ENCODE measurements at places on chromosomes 6 and 20.

DNA sequence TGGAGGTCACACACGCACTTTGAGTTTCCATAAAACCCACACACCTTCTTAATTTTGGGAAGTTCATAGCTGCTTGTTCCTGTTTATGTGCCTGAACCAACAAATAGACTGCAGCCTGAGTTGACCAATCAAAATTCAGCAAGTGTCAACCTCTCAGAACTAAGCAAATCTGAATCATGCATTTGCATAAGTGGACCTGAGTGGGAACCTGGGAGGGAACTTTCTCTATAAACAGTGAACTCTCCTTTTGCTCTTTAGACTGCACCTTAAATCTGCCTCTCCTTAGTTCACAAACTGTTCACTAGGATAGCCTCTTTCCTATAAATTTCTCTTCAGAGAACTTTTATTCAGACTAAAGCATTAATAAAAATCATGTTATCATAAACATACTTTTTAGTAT, 37.9 kb downstream of the SLC17A1 start:
- DNase-seq: no peak

DNA sequence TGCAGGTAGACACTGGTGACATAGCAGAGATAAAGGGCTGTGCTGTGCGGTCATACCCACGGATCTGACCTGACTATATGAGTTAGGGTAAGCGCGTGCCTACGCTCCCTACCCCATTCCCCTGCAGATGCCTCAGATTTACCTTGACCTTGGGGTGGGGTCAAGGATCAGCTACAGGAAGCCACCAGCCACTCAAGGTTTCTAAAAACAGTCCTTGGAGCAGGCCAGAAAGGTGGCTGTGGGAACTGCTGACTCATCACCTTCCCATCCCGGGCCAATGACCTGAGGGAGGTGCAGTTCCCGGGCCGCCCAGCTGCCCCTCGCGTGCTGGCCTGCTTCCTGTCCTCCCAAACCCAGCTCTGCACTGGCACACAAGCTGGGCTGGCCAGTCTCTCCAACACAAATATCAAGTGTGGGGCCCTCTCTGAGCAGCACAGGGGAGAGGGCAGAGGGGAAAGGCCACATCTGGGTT, 23.0 kb downstream of the KCNK5 start:
- DNase-seq: no peak

DNA sequence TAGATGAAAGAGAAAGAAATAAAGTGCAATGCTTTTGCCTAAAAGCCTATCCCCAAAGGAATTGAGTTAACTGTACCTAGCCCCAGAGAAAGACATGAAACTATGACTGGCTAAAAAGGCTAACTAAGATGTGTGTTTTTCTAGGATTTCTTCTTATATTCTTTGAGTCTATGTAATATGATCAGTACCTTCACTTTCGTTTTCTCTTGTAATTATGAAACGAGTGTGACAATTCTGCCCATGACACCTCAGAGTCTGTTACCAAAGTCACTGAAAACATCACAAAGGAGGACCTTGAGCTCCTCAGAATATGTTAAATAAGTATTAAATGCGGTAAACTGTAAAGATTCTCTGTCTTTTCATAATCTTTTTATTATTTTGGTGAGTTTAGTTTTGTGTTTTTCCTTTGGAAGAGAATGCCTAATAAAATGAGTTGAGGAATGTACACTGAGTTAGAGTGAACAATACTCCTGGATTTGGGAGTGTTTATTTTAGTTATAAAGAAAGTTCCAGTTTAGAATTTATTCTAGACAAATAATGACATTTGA, 141.3 kb downstream of the FUT9 start:
- no peak for DNase-seq

GRCh38 chr20:11296951-11297350, 620.7 kb upstream of the BTBD3 start:
- DNase-seq: no peak

- DNase-seq: no peak
These were observed 263.4 kb downstream of the RIMS1 start for GRCh38 chr6:72149715-72150114.

DNA sequence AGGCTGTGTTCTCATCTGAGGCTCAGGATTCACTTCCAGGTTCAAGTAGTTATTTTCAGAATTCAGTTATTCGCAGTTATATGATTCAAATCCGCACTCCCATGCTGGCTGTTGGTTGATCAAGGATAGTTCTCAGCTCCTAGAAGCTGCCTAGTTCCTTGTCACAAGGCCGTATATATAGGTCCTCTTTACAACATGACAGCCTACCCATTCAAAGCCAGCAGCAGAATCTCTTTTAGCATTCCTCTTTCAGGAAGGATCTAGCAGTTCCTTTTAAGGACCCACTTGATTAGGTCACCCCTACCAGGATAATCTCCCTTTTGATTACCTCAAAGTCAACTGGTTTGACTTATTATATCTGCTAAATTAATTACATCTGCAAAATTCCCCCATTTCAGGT, 23.8 kb upstream of the LAMP5 start:
- no peak for DNase-seq

- no peak for DNase-seq
These were observed 193.8 kb downstream of the PLCB4 start for GRCh38 chr20:9262653-9263194.

- no peak for DNase-seq
These were observed 54.7 kb upstream of the SNX9 start for GRCh38 chr6:157768304-157768703.

DNA sequence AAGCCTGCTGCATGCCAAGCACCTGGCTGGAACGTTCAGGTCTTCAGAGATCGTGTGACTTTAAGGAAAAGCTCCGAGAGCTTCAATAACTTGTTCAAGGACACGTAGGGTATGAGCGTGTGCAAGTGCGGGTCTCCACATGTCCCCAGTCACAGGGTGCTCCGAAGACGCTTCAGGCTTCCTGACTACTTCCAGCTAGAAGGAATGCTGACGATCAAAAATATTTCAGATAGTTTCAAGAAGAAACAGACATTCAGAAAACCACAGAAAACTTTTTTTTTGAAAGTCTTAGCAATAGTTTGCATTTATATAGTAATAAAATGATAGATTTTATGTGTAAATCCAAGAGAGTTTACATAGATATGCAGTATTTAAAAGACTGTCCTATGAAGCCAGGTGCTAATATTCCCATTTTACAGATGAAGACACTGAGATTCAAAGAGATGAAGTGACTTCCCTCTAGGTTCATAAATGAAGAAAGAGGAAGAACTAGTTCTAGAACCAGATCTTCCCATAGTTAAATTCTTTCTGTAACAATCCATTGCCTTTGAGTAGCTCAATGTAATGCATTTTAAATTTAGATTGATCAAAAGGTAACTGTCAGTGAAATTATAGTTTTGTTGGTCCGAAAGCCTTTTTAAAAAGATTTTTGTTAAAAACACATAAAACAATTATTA, 247.6 kb downstream of the MYLK4 start:
- no peak for DNase-seq

GRCh38 chr6:73309535-73309784, 44.6 kb downstream of the DPPA5 start:
- no peak for DNase-seq

DNA sequence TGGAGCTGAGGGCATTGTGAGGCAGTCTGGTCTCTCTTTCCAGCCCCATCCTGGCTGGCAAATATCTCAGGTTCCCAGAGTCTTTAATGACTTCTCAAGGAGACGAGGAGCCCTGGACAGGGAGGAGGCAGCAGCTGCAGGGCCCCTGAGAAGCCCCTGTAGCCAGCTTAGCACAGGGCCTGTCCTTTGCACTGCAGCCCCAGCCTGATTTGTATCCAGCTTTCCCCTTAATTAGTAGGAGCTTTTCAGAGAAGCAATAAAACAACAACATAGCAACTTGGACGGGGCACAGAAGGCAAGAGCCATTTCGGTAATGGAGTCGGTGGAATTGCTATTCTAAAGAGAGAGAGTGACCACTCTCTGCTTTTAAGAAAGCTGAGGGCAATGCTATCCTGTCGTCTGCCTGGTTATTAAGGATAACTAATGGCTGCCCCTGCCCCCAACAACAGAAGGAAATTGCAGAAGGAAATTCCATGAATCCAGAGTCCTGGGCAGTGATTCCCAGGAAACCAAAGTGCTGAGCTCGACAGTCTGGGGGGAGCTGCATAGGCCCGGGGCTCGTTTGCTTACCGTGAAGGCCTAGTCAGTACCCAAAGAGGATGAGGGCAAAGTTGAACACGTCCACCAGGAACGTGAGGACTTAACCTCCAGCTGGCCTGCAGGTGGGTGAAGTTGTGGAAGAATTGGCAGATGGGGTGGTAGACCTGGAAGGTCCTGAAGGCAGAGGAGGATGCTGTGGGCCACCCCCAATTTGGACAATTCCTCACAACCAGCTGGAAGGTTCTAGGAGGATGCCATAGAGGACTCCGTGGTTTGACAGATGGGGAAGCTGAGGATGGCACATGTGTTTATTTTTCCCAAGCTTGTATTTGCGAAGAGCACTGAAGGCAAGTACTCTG, 50.3 kb downstream of the NPEPL1 start:
- no peak for DNase-seq

DNA sequence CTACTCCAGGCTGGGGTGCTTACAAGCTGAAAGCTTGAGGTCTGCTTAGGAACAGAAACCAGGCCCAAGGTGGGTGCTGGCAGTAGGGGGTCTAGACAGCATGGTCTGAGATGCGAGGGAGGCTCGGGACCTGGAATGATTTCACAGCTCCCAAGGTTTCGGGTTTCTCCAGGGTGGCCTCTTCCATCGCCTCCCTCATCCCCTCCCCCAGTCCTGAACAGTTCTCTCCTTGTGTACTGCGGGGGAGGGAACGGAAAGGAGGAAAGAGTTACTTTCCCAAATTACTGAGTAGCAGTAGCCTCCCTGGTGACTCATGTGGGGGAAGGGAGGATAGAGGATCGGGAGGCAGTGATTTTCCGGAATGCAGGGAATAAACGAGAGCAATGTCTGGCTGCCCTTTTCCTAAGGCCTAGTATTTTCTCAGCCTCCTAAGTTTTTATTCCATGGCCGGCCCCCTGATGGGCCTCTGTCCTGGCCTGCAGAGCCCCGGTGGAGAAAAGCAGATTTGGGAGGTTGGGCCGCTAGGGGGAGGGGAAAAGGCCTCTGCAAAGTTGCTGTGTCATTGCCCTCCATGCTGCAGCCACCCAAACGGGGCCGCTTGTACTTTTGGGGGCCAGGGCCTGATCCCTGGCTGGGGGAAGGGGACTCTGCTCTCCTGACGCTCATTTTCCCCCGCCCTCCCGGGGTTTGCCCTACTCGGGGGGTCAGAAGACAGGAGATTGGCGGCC, 1.5 kb downstream of the BRD2 start:
- peak; percentile 94 for DNase-seq

- no peak for DNase-seq
These were observed 25.8 kb downstream of the HLA-E start for GRCh38 chr6:30515106-30515505.

- no peak for DNase-seq
These were observed 21.0 kb downstream of the PFDN4 start for GRCh38 chr20:54228841-54229240.

GRCh38 chr6:129866688-129867087, 5.6 kb upstream of the TMEM244 start:
- DNase-seq: no peak

DNA sequence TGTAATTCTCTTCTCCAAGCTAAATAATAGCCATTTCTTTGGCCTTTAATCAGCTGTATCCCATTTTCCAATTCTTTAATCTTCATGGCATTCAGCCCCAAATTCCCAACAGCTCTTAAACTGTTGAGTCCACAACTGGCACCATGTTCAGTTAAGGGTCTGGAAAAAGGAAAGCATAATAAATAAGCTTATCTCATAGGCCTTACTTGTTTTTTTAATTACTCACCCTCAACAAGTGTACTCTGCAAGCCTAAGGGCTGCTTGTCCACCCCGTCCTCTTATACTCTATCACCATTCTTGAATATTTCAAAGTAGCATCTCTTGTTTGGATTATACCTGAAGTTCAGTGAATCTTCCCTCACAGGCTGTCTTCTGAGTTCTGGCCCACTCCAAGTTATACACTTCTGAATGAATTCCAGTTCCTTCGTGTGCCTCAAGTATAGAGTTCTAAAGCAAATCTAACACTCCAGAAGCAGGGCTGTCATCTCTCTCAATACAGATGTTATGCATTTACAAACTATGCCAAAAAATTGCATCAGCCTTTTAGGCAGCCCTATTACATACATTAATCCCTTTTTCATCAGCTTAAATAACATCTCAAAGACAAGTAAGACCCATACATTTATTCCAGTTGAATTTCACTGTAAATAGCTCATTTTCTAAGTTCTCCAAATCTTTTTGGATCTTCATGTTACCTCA, 98.7 kb downstream of the COL21A1 start:
- DNase-seq: no peak

- DNase-seq: peak; percentile 19
These were observed 15.0 kb upstream of the TFAP2A start for GRCh38 chr6:10429638-10430427.

GRCh38 chr6:146410851-146411595, 132.6 kb upstream of the RAB32 start:
- no peak for DNase-seq

- DNase-seq: no peak
These were observed 70.2 kb downstream of the RIN2 start for GRCh38 chr20:19828232-19828631.

DNA sequence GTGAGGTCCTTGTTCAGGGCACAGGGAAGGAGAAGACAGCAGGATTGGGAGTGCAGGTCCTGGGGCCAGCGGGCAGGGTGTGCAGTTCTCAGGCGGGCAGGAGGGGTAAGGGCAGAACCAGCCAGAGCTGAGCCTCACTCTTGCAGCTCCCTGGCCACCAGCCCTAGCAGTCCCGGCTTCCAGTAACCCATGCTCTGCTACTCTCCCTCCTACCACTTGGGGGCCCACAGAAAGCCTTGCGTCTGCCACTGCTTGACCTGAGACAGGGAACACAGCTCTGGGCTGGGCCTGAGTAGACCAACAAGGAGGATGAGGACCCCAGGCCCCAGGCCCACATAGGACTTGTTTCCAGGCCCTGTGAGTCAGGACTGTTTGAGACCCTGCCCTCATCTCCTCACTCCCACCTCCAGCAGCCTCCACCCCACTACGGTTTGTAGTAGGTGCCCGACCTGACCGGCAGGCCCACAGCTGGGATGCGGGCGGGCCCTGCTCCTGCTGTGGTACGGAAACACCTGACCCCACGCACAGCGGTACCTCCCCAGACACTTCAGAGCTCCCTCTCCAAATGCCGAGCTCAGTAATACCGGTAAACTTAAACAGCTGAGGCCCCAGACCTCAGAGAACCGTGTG, 39.2 kb downstream of the KCNK5 start:
- peak; percentile 55 for DNase-seq

DNA sequence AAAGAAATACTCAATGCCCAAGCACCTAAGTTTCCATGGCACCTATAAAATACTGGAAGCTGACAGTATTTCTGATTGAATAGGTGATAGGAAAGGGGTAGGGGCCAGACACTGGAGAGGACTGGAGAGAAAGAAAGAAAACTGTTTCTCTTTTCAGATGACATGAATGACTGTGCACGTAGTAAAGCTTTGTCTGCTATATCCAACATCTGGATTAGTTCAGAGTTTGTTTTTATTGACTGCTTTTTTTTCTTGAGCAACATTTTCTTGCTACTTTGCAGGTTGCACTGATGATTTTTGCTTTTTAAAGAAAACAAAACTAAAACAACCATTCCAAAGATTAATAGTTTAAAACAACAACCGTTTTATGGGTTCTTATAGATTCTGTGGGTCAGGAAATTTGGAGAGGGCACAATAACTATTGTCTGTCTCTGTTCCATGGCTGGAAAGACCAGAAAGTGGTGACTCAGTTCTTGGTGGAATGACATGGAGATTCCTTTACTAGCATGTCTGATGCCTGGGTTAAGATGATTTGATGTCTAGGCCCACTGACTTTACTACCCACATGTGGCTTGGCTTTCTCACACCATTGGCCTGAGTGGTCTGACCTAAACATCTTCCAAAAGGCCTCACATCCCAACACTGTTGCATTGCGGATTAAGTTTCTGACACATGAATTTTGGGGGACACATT, 12.2 kb upstream of the LRP11 start:
- DNase-seq: no peak

Measured in hematopoietic multipotent progenitor cell treated with erythropoietin and hydrocortisone succinate and interleukin-3 and kit ligand, for 17 days (in vitro differentiated cells).